ENCODE measurements at places on chromosomes 6 and 20.

DNA sequence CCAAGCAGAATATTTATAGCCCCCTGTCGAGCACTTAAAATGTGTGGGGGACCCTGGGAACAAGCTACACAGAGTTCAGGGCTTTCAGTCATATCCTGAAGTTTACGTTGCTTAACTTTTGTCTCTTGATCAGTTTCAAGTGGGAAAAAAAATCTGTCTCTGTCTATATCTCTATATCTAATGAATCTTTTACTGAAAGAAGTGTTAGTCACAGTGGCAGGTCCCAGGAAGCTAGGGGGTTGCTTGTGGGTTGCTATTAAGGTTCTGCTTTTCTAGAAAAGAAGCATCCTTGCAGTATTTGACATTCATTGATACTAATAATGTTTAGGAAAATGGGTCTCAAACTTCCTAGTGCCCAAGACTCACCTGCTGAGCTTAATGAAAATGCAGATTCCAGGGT is 76.7 kb upstream of the CLDN20 start:
- DNase-seq: no peak

DNA sequence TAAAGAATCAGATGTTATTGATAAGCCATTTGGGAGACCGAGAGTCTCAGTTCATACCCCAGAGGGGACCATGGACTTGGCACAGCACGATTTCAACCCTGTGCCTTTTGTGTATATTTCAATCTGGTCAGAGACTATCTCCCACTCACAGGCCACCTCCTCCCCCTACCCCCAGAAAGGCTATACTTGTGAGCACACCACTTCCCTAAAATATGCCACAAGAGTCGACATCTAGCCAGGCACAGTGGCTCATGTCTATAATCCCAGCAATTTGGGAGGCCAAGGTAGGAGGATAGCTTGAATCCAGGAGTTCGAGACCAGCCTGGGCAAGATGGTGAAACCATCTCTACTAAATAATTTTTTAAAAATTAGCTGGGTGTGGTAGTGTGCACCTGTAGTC is 13.6 kb upstream of the TCF15 start:
- no peak for DNase-seq

DNA sequence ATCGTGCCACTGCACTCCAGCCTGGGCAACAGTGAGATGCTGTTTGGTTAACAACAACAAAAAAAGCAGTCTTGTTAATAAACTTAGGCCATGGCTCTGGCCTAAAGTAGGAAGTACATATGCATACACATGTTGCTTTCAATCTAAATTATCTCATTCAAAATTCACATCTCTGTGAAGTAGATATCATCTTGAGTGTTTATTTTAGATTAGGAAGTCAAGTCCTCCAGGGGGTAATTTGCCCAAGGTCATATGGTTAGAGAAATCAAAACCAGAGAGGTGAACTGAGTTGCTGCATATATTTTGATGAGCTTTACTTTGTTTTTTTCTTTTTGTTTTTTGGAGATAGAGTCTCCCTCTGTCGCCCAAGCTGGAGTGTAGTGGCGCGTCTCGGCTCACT is 52.8 kb downstream of the B4GALT5 start:
- DNase-seq: no peak

DNA sequence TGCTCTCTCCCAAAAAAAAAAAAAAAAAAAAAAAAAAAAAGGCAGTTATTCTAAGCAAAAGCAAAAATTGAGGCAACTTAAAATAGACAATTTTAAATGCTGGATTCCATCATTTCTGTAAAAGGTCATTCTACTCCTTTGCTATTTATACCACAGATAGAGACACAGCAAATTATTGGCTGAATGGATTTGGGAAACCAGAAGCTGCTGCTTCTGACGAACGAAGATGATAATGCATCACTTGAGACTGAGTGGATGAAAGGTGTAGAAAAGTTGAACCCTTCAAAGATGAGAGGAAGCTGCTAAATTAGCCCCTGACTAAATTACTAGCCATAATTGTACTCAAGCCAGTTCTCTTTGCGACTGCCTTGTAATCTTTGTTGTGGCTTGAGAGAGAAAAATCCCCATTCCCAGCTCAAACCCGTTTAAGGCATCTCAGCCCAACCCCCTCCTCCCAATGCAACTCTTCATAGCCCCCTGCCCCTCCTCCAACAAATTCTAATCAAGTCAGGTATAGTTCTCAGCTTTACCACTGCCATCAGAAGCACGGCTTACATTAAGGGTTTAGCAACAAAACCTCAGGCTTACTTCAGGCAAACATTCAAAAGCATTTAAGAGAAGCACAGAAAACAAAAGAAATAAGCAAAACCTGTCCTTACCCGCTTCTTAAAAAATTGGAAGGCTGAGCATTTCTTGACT is 1.0 kb downstream of the SGK1 start:
- DNase-seq: no peak

DNA sequence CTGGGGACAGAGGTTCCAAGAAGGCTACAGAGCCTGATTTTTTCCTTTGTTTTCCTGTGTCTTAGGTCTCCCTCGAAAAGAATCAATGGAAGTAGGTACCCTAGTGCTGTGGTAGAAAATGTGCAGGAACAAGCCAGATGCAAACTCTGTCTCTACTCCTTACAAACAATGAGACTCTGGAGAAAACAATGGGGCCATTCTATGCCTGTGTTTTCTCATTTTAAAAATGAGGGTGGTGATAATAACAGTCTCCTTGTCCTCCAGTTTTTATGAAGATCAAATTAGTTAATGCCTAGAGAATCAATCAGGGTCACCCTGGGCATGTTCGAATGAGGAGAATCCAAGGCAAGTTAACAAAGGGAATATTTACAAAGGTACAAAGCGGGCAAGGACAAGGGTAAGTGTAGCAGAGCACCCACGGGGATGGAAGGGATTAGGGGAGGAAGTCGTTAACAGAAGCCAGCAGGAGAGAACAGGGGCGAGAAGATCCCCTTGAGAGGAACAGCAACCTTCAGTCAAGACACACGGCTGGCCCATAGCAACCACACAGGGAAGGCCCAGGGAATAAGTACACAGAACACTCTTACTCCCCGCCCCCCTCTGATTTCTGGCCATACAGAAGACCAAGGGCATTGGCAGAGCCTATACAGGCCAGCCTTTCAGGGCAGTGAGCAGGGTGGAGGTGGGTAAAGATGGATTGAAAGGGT is 342.8 kb downstream of the PTPRT start:
- no peak for DNase-seq

- DNase-seq: no peak
Observed at GRCh38 chr20:49915118-49915379, 280 bp downstream of the SPATA2 start.

- no peak for DNase-seq
Observed at GRCh38 chr6:149806127-149806526, 56.6 kb downstream of the PCMT1 start.

- DNase-seq: no peak
Observed at GRCh38 chr20:16803965-16804792, 56.0 kb downstream of the OTOR start.

GRCh38 chr6:159999240-159999671 is 30.4 kb downstream of the IGF2R start:
- no peak for DNase-seq

GRCh38 chr6:26472549-26473290 is 15.0 kb downstream of the BTN2A1 start:
- no peak for DNase-seq

DNA sequence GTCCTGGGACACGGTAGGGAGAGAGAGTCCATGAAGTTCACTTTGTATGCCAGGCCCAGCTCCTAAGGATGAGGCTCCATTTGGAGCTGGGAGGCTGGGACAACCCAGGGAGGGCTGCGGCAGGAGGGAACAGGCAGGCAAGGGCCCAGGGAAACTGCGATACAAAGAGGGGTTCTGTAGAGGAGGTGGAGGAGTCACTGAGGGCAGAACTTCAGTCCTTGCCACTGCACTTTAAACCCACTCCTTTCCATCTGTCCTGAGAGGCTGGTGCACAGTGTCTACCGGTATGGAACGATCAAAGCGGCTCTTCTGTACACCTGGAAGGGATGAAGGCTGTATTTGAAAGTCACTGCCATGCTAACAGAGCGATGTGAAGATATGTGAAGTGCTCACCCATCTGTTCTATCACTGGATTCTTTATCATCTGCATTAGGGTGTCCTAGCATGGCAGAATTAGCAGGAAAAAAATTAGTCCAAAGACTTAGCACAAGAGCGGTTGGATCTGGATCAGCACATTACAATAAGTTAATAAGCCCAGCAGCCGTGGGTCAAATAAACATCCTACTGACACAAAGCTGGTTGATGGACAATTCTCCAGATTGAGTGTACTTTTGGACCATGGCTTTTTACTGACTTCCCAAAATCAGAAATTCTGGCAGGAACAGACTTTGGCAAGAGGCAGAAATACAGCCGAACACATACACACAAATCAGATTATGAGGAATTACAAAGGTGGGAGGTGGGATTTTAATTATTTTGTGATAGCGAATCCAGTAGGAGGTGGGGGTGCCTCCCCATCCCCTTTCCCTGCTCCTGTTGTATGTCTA is 20.9 kb upstream of the ZFAND3 start:
- no peak for DNase-seq

- no peak for DNase-seq
Observed at GRCh38 chr6:128345278-128345677, 175.1 kb downstream of the PTPRK start.

DNA sequence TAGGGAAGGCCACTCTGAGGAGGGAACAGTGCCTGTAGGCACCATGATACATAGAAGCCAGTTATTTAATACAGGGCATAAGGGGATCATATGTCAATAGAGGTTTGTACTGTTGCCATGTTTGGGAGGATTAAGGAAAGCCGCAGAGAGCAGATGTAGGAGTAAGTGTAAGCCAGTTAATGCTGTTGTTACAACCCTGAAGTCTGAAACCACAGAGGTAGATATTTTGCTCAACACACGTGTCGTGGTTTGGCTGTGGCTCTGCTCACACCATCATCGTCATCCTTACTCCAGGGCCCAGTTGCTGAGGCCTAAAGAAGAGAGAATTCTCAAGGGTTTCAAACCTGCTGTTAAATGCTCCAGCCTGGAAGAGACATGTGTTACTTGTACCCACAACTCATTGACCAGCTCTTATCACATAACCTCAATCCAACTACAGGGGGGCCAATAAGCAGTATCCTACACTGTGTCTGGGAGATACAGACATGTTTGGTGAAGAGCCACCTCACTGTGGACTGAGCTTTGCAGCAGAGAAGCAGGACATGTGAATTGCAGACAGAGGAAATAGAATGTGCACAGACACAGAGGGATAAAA is 31.0 kb upstream of the PSMF1 start:
- DNase-seq: no peak

DNA sequence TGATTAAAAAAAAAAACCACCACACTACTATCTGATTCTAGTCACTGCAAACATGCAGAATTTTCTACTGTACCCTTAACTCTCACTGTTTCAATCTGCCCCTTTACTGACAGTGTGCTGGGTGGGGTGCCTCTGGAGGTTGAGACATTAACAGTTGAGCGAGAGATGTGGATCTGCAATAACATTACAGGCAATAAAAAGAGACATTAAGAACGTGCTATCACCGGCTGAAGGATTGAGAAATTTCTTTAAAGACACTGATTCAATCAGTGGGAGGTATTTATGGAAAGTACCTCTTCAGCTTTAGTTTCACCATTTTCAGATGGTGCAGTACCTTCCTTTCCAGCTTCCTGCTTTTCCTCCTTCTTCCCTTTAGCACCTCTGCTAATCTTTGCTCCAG is 32.5 kb downstream of the HMGN3 start:
- no peak for DNase-seq

- DNase-seq: no peak
Observed at GRCh38 chr6:101806241-101806640, 412.7 kb downstream of the GRIK2 start.

DNA sequence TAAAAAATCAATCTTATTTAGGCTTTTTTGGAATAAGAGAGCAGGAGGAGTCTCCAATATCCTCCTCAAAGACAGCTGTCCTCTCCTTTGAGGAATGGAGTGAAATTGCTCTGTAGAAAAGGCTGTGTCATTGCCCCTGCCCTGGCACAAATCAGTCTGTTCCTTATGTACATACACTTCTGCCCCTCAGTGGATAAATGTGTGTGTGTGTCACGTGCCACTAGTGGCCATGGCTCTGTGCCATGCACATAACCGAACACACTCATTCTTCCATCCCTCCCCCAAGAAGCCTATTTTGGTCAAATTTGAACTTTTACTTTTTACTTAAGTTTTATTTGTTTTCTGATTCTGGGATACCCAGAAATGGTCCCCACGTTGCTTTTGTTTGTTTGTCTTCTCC is 49.2 kb downstream of the ANKS1A start:
- no peak for DNase-seq

DNA sequence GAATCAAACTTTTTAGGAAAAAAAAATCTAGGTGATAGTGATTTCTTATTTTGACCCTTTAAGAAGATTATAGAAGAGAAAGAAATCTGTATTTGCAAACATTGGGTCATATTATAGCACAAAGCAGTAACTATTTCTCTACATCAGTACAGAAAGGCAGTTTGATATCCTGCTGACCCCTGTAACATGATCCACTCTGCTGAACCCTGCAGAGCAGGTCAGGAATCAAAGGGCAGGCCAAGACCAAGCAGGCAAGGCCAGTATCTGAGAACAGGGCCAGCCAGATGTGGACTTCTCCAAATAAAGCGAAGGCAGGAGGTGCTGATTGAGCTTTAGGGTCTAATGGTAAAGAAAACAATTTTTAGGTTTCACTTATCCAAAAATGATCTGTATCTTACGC is 239.4 kb downstream of the PTPRK start:
- DNase-seq: no peak

- no peak for DNase-seq
Observed at GRCh38 chr20:1941226-1941625, 46.0 kb downstream of the SIRPA start.

- DNase-seq: no peak
Observed at GRCh38 chr6:104218116-104218515, 641.6 kb downstream of the HACE1 start.

- no peak for DNase-seq
Observed at GRCh38 chr6:166615059-166615770, 11.8 kb downstream of the RPS6KA2 start.

- DNase-seq: no peak
Observed at GRCh38 chr6:107077710-107078109, 37.6 kb downstream of the BEND3 start.

- DNase-seq: no peak
Observed at GRCh38 chr6:74807674-74808073, 398.2 kb downstream of the COL12A1 start.

GRCh38 chr20:3247638-3248037 is 8.6 kb upstream of the SLC4A11 start:
- DNase-seq: no peak

GRCh38 chr20:50918403-50918802 is 12.8 kb downstream of the ADNP start:
- DNase-seq: no peak

All from activated CD4-positive, alpha-beta T cell treated with anti-CD3 and anti-CD28 coated beads for 1 hour (primary cell).